ENCODE measurements at places on chromosomes 16 and 17.
A peak's percentile ranks its signal among the peaks of the same experiment; 100 is the strongest.

GRCh38 chr17:10177913-10178505, 20.4 kb downstream of the GAS7 start:
- peak; percentile 83 for DNase-seq

DNA sequence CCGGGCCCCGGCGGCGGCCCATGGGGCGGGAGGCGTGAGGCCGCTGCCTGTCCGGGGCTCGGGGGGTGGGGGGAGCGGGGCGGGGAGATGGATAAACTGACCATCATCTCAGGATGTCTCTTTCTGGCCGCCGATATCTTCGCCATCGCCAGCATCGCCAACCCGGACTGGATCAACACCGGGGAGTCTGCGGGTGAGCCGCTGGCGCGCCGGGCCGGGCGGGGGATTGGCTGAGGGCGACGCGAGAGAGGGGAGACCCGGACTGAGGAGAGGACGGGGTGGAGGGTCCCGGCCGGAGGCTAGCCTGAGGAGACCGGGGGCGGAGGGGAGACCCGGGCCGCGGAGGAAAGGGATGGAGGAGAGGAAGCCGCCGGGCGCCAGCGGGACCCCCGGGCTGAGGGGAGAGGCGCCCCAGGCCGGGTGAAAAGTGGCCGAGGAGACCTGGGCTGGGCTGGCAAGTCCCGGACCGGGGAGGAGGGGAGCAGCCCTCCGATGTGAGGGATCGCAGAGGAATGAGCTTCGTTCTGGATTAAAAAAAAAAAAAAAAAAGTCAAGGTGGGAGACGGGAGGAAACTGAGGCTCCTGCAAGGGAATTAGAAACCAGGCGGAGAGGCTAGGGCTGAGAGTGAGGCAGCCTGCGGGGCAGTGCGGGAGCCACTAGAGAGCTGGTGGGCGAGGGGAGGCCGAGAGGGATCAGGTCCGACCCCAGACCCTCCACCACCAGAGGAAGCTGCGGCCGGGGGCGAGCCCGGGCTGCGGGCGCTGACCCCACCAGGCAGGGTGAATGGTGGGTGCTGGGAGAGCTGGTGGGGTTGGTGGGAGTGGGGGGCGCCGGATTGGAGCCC, 526 bp downstream of the MOSMO start:
- peak; percentile 29 for DNase-seq

DNA sequence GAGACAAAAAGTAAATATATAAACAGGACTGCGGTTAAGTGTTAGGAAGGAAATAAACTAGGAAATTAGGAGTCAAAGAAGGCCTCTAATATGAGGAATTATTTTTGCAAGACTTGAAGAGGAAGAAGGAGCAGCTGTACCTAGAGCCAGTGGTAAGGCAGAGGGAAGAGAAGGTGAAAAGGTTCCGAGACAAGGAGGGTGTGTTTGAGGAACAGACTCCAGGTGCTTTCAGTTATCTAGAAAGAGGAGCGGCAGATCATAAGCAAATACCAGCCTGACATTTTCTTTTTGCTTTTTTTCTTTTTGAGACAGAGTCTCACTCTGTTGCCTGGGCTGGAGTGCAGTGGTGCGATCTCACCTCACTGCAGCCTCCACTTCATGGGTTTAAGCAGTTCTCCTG, 61.0 kb downstream of the CHD9 start:
- DNase-seq: no peak

DNA sequence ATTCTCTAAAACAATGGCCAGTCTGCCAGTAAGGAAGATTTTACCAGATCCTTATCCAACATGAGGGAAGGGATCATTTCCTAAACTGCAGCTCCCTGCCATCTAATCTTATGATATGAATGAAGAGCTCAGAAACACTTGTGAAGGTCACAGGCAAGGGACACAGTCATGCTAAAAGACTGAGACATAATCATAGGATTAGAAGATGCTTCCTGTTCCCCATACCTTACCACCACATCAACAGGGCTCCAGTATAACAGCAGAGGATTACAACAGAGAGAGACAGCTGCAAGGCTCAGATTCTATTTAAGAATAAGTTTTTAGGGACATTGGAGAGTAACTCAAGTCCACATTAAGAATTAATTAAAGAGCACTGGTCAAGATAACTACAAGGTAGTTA, 93.3 kb downstream of the BRIP1 start:
- peak; percentile 55 for DNase-seq

GRCh38 chr17:79952265-79952877, 83.3 kb downstream of the TBC1D16 start:
- no peak for DNase-seq

DNA sequence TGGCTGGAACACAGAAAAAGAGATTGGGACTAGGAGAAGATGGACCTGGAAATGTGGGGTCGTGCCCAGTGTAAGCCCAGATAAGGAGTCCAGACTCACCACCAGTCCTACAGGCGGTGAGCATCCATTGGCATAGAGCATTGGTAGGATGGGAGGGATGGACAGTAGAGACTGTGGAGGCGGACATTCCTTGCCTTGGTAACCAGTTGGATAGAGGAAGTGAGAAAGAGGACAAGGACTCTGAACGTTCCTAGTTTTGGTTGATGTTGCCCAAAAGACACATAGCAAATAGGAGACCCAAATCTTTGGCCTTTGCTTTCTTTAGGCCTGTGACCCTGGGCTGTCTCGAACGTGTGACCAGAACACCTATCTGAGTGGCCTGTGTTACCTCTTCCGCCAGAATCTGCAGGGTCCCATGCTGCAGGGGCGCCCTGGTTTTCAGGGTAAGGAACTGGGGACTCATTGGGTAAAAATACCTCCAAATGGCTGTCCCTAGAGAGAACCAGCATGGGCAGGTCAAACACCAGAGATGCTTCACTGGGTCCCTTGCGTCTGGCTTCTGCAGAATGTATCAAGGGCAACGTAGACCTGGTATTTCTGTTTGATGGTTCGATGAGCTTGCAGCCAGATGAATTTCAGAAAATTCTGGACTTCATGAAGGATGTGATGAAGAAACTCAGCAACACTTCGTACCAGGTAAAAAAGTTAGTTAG, 6.4 kb downstream of the ITGAL start:
- no peak for DNase-seq

DNA sequence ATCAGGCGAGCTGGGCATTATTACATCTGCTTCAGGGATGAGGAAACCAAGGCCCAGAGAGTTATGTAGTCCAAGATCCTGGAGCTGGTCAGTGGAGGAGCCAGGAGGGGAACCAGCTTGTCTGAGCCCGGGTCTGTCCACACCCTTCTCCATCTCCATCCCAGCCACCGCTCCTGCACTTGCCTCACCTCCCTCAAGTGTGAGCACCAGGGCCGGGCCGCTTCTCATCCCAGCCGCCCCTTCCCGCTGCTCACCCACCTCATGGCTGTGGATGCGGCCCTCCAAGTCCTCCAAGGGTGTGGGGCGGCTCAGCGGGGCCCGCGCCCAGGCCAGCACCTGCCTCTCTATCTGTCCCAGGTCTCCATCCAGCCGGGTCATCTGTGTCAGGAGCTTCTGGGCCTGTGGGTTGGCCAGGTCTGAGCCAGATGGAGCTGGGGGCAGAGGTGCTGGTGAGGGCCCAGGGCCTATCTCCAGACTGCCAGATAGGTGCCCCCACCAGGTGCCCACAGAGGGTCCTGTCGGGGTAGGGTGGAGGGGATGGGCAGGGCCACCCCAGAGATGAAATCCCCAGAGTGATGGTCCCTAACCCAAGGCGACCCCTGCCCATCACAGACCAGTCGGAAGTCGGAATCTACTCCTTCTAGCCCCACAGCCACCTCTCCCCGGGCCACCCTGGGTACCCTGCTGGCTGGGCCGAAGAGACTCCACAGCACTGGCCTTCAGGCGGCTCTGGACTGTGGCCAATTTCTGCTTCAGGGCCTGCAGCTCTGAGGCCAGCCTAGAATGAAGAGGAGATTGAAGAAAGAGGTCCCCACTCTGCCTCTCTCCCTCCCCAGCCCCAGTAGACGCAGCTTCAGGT, 9.4 kb downstream of the EVPL start:
- DNase-seq: no peak

DNA sequence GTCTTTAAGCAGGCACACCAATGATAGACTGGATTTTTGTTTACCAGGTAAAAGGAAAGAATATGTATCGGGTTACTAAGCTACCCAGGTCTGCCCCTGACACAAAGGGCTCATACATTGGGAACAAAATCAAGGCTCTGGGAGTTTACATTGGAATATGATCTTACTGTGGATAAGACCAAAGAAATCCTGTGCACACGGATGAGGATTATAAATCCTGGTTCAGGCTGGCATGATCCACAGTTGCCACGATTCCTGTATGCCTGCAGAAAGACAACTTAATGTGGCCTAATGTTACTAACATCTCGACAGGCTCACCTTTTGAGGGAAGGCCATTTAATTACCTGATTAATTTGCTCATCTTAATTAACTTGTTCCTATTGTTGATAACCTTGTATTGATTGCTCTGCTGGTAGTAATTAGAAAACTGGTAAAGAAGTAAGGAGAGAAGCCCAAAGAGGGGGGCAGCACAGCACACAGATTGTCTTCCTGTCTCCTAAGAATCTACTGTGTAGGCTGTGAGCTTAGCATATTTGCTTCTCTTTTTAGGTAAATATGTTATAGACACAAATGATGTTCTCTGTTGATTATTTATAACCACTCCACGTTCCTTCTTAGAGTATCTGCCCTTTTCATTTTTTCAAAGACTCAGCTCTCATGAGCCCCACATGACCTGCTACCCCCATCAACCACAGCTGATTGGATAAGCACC, 51.0 kb upstream of the TOX3 start:
- no peak for DNase-seq

DNA sequence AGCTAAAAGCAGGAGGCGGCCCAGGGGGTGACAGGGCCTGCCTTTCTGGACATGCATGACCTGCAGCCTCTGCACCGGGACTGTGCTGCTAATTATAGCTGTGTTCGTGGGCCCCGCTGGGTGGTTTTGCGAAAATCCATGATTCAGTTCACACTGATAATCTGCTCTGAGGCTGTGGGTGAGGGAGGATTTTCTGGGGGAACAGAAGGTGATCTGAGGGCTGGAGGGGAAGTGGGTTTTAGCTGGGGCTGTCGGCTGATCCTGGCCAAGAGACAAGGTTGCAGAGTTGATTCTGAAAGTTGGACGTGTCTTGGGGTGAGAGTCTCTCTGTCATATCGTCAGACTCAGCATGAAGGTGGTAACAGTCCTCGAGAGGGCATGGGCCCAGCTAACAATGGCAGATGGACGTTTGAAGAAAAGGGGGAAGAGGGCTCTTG, 187.5 kb upstream of the ZNF469 start:
- DNase-seq: no peak

DNA sequence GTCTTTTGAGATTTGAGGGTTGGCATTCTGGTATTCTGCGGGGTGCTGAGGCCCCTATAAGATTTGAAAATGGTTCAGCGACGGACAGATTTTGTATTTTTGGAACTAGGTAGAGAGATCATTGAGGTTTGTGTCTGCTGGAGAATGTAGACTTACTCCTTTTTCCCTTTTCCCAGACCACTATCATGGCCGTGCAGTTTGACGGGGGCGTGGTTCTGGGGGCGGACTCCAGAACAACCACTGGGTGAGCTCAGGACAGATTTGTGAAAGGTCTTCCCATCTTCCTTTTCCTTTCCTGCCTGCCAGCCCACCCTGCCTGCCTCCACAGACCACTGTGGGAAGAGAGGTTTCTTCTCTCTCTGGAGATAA, 572 bp downstream of the PSMB6 start:
- peak; percentile 56 for DNase-seq

DNA sequence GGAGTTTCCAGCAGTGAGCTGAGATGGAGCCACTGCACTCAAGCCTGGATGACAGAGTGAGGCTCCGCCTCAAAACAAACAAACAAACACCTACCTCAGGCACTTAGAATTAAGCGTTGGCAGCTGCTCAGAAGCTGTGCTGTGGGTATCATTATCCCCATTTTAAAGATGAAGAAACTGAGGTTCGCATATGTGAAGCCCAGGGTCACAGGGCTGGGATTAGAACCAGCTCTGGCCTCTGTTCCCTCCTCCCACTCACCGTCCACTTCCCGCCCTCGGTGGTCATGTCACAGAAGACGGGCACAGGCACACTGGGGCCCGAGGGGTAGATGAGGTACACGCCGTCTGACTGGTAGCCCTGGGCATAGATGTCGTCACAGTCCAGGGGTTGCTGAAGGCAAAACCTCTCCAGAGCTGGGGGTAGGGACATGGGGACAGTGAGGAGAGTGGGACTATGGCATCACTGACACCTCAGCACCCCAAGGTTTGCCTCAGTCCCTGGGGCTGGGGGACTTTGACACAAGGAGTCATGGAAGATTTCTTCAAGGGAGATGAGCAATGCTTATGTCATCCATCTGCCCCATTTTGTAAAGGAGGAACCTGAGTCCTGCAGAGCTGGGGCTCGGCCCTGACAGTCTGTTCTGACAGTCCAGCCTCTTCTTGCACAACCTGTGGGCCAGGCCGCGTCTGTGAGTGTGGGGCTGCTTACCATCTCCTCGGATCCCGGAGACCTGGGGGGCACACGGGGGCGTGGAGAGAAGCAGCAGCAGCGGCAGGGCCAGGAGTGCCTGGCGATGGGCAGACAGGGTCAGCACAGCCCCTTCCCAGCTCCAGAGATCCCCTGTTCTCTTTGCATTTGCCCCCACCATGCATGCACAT, 700 bp downstream of the MFAP4 start:
- DNase-seq: peak; percentile 92

GRCh38 chr16:19844945-19845641, 39.6 kb downstream of the GPRC5B start:
- DNase-seq: peak; percentile 81

GRCh38 chr16:75379911-75380847, 53.1 kb downstream of the CFDP1 start:
- DNase-seq: no peak

DNA sequence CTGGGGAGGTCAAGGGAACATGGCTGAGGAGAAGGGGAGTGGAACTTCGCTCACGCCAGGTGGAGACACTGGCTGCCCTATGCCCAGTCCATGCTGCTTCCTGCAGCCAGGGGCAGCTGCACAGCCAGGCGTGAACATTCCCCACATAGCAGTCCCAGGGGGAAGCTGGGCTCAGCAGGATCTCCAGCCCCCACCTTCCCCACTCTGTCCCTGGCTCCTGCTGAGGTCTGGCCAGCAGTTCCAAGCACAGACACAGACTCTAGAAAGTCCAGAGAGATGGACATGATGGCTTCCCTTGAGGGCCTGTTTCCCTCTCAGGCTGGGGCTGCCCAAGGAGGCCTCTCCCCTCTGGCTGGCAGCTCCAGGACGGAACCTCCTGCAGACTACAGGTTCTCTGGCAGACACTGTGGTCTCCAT, 9.3 kb downstream of the JUP start:
- DNase-seq: no peak

DNA sequence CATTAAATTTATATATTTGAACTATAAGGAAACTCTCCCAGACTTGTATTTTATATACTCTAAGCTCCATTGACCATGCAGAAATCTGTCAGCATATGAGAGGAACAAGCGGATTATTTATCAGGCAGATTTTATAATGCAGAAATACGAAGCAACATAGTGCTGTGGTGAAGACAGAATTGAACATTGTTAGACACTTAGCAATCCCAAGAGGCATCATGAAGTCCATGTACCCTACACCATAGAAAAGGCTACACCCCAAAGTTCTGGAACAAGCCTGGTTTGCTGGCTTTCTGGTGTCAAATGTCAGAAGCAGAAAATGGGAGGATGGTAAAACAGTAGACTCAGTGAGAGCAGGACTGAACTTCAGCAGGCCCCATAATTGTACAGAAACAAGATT, 241.1 kb downstream of the PRKCA start:
- no peak for DNase-seq

- DNase-seq: no peak
These were observed 31.4 kb upstream of the TBX2 start for GRCh38 chr17:61368049-61368831.
